Temporal lobe (tissue), 4 donors: ENCODE measurements at places on chromosomes 2 and 18. TPM values are rescaled to one million over a fixed set of nuclear protein-coding genes. Genes with fewer than 3 reads are reported as not detected.

Gene ASNSD1
- 91.0 TPM for total RNA-seq

Gene ZNF519
- total RNA-seq: 40.3 TPM

Gene ANO7
- total RNA-seq: 0.25 TPM

Gene CENPA
- 1.2 TPM for total RNA-seq

Gene ANKRD30BL
- 8.9 TPM for total RNA-seq

Gene ATRAID
- 27.5 TPM for total RNA-seq

Gene PCARE
- under 0.01 TPM for total RNA-seq

Gene ATP6V1C2
- total RNA-seq: 0.25 TPM

Gene HMSD
- 0.25 TPM for total RNA-seq

Gene CNTNAP5
- 26.6 TPM for total RNA-seq
